Activated T-helper 1 cell treated with anti-CD3 and anti-CD28 coated beads, Interleukin-12 subunit alpha, Interleukin-12 subunit beta, Interleukin-2, Interleukin-4 antibody, amounts not matched to agents 30 ng/mL and 10 ng/mL and 1 ng/mL, durations not matched to agents 14 hours and 24 hours and 36 hours (primary cell): ENCODE measurements at places on chromosomes 13 and 19. TPM values are rescaled to one million over a fixed set of nuclear protein-coding genes. Genes with fewer than 3 reads are reported as not detected.
A peak's percentile ranks its signal among the peaks of the same experiment; 100 is the strongest.

- DNase-seq, result no peak
Measured at GRCh38 chr13:48188131-48188530, 44.9 kb upstream of the ITM2B start.

DNA sequence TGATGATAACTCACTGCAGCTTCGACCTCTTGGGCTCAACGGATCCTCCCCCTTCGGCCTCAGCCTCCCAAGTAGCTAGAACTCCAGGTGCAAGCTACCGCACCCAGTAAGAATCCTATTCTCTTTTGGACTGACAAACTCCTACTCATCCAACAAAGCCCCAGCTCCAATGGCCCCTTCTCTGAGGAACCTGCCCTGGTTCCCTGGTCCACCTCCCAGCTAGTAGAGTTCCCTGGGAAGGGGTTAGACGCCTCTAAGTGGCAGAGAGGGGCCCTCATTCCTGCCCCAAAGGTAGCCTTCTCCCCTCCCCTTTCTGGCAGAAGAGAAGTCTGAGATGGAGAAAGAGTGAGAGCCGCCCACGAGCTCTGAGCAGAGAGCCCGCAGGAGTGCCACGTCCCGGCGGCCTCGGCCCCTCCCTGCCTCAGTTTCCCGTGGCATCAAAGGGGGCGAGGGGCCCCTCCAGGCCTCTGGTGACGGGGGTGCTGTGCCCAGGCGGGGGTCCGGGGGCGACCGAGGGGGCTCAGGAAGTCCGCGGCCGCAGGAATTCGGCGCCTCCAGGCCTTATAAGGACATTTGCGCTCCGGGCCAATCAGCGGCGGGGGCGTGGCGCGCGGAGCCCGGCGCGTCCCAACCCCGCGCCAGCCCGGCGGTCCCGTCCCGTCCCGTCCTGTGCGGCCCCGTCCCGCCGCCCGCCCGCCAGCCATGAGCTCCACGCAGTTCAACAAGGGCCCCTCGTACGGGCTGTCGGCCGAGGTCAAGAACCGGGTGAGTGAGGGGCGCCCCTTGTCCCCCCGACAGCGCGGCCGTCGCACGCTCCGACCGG, at the start of gene CNN2:
Gene CNN2, plus strand, starts transcription at position 649 of the 823 bp plus-strand sequence. Its CDS starts 54 bp downstream, at position 703.
- peak; percentile 73 for DNase-seq

DNA sequence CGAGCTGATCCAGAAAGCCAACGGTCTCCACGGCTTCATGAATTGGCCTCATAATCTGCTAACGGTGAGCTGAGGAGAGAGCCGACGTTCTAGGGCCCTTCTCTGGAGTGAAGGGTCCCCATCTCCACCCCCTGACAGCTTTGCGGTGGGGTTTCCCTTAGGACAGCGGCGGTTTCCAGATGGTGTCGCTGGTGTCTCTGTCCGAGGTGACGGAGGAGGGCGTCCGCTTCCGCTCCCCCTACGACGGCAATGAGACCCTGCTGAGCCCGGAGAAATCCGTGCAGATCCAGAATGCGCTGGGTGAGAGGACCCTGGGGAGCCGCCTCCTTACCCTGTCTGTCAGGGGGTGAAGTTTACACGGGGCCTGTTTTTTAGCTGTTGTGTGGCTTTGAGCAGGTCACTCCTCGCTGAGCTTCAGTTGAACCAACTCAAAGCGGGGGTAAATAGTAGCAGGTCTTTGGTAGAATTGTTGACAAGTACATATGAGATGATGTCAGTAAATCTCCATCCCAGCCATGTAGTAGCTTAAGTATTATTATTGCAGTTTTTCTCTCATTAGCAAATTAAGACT, 801 bp downstream of the QTRT1 start:
- no peak for DNase-seq

Gene PRR12
- 32.3 and 34.2 TPM in 2 replicates for total RNA-seq

DNA sequence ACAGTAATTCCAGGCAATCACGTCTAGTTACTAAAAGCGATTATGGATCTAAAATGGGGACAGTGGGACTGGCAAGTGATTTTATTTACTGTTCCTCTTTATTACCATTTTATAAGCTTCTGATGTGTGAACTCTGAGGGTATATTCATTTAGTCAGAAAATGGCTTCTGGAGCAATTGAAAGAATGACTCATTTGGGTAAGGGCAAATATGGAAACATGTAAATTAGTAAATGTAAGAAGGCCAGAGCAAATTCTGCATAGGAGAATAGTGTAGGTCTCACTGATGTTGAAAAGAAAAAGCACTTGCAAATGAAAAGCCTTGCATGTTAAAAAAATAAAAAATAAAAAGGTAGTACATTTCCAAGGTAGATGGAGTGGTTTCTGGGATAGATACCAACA, 262.2 kb downstream of the KLF5 start:
- DNase-seq, result no peak

DNA sequence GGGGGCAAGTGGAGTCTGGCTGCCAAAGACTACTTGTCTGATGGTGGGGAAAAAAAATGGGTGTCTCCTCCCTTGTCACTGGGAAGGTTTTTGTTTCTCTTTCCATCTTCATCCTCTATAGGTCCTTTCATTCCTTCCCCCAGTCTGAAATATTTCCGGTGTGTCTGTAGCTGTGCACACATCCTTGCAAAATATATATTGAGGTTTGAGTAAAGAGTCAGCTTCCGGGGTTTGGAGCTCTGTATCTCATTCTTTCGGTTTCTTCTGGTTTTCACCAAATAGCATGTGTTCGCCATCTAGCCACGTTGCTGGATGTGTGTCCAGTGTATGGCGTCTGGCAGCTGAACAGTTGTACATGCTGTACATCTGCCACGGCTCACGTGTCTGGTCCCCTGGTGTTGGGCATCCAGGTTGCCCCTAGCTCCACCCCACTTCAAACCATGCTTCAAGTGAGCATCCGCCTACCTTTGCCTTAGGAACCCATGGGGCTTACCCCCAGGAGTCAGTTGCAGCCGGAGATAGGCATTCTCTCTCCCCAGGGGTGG, 142.2 kb downstream of the SIPA1L3 start:
- DNase-seq, result peak; percentile 61
